ENCODE measurements at places on chromosomes 11 and 22.

DNA sequence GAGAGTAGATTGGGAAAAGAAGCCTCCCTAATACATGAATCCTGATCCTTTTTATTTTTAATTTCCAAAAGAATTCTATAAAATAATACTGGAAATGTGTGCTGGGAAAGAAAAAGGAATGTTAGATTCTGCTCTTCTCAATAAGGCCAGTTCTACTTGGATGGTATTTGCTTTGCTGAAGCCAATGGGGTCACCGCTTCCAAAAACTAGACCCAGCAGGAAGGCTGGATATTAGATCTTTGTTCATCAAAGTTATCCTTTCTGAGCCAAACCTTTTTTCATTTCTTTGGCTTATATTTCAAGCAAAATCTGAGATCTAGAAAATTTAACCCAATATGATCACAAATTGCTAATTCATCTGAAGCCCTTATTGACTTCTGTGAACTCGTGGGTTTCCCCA lies 41.4 kb downstream of the SCUBE2 start:
- DNase-seq, result no peak

DNA sequence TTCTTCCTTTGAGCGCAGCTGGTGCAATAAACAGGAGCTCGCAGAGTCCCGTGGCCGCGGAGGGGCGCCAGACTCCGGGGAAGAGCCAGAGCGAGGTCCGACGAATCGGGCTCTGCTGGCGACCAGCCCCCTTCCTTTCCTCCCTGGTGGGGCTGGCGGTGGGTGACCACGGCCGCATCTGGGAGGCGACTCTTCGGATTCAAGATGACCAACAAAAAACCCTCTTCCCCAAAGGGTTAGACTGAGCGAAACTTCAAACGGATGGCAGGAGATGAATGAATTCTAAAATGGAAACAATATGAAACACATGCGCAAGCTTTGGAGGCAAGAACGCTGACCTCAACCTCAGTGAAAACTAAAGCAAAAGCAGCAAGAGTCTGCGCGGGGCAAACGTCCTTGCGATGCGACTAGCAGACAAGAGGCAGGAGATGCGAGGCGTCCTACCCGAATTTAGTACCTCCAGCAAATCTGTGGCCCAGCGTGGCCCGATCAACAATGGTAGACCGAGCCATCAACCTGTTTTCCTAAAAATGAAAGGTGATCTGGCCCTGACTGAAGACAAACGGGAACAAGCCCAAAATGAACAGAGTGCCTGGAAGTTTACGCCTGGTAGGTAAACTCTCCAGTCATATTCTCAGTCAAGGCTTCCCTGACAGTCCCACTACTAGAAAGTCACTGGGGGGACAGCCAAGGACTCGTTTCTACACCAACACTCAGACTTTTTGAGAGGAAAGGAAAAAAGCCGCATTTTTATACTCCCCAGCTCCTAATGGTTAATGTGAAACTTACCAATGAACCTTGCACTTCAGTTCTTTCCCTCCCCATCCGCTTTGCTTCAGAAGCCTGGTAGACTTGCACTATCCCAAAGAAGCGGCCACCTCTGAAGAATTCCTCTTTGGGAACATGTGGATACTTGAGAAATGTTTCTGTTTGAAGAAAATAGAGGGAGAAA lies 11.6 kb downstream of the MMP3 start:
- DNase-seq, result peak; percentile 11

GRCh38 chr22:19710769-19711106 lies 3.6 kb upstream of the SEPTIN5 start:
- DNase-seq, result no peak

- DNase-seq, result peak; percentile 43
These were observed 27.6 kb upstream of the TOLLIP start for GRCh38 chr11:1336836-1337646.

DNA sequence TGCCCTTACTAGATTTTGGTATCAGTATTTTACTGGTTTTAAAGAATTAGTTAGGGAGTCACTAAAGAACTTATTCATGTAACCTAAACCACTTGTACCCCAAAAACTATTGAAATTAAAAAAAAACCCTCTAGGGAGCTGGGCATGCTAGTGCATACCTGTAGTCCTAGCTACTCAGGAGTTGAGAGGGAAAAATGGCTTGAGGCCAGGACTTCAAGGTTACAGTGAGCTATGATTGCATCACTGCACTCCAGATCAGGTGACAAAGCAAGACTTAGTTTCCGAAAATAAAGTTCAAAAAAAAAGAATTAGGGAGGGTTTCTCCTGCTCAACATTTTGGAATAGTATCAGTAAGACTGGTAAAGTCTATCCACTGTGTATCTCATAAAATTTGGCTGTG lies 364.4 kb upstream of the LUZP2 start:
- DNase-seq, result no peak

DNA sequence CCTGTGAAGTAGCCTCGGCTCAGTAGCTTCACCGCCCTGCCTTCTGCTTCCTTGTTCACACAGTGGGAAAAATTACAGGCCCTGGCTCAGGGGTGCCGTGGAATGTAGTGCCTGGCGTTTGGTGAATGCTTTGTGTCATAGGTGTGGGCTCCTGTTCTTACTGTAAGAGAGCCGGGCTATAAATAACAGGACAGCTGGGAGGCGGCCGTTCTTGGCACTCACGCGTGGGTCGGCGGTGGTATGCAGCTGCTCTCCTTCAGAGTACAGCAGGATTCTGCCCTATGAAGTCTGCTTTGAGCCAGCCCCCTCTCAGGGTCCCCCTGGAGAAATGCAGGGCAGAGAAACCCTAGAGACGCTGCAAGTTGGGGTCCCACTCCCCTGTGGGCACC lies 84.2 kb downstream of the CTTN start:
- DNase-seq, result no peak

DNA sequence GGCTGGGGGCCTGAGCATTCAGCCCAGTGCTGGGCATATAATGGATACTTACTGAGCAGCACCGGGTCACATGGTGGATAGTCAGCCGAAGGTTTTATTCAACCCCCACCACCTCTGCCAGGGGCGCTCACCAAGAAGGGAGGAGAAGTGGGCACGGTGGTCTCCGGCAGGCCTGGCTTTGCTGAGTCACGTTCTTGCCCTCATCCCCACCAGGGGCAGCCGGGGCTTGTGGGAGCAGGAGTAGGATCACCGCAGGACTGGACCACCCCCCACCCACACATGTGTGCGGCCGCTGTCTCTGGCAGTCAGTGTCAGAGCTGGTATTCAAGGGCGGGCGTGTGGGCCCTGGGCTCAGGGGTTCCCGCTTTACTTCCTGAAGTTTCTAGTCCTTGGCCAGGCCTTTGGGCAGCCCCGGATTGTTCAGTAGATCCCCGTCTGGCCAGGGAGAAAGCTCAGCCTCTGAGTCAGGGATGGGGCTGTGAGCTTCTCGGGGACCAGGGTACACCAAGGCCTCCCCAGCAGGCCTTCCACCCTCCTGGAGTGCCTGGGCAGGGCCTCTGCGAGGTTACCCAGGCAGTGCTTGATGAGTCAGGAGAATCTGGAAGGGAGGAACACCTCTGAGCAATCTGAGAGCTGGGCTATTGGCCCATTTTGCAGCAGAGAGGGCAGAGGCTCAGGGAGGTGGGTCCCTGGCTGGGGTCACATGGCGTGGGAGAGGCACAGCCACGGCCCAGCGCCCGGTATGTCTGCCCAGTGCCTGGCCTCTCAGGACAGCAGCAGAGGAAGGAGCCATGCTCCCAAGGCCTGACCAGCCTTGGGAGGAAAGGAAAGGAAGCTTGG lies 60.6 kb downstream of the RTL6 start:
- no peak for DNase-seq

GRCh38 chr11:83056204-83056603 lies 15.5 kb downstream of the RAB30 start:
- no peak for DNase-seq

DNA sequence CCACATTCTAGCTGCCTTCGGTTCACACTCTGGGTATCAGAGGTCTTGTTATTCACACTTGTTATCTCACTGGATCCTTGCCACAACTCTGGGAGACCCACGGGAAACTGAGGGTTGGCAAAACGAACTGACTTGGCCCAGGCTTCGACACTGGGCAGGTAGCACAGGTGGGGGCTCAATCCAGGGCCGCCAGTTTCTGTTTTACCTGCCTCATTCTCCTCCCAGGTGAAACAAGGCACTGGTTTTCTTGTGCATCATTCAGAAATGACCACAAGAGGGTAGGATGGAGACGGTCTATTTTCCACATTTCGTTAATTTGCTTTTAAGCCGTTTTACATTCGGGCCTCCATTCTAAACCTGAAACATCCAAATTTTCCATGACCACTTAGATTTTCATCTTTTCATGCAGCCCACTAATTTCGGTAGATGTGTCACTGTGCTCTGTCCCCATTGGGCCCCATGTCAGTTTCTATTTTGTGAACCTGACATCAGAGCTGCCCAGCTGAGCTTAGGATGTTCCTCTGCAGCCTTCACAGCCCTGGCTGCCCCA lies 108.1 kb downstream of the KIAA1671 start:
- DNase-seq, result peak; percentile 57

- no peak for DNase-seq
These were observed 1.1 kb downstream of the FAT3 start for GRCh38 chr11:92225568-92226330.

DNA sequence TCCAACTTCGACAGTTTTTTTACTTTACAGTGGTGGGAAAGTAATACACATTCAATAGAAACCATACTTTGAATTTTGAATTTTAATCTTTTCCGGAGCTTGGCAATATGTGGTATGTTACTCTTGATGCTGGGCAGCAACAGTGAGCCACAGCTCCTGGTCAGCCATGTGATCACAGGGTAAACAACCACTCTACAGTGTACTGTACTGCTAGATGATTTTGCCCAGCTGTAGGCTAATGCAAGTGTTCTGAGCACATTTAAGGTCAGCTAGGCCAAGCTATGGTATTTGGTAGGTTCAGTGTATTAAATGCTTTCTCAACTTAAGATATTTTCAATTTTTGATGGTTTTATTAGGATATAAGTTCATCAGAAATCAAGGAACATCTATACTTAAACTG lies 48.7 kb upstream of the GRIK4 start:
- no peak for DNase-seq

GRCh38 chr11:64373598-64373974 lies 14.6 kb downstream of the RPS6KA4 start:
- no peak for DNase-seq

- DNase-seq, result no peak
These were observed 341.3 kb downstream of the AASDHPPT start for GRCh38 chr11:106418791-106419190.

DNA sequence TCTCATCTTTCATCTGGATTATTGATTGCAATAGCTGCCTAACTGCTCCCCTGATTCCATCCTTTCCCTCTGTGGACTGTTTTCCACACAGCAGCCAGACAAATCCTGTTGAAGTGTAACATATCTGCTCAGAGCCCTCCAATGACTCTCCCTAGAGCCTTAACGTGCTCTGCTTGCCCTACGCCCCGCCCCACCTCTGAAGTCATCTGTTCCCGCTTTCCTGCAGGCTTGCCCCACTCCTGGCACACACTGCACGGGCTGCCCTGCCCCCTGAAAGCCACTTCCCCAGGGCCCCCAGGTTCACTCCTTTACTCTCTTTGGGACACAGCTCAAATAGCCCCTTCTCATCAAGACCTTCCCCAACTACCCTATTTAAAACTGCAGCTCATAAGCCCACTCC lies 59.5 kb downstream of the NECTIN1 start:
- DNase-seq, result no peak

GRCh38 chr11:78100676-78101472 lies 21.2 kb upstream of the NDUFC2 start:
- no peak for DNase-seq

GRCh38 chr11:10823152-10823579 lies 14.4 kb upstream of the EIF4G2 start:
- no peak for DNase-seq

DNA sequence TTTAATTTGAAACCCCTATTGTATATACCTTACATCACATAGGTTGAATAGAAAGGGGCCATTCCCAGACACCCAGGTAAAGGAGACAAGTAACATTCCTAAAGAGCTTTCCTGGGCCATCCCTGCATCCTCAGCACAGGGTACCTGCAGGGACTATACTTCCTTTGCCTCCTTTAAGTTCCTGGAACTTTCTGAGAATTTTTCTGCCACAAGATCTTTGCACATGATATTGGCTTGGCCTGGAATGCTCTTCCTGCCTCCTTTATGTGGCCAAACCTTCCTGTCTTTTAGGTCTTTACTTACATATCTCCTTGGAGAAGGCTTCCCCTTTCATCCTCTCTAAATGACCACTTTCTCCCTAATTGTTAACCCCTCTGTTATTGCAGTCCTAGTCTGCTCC lies 7.9 kb upstream of the AMOTL1 start:
- no peak for DNase-seq

DNA sequence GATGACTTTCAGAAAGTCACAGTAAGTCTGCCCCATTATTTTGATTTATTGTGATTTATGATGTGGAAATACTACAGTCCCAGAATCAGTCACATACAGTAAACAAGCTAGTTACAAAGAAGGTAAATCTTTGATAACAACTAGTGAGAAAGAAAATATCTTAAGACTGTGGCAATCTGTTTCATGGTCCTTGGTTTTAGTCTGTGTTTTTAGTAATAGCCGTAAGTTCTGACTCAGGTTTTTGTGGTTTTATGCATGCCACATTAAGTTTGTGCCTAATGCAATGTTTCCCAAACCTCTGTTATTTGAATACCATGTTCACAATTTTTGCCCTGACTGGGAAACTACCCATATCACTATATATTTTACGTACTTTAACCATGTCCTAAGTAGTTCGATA lies 6.7 kb downstream of the CEP295 start:
- no peak for DNase-seq

DNA sequence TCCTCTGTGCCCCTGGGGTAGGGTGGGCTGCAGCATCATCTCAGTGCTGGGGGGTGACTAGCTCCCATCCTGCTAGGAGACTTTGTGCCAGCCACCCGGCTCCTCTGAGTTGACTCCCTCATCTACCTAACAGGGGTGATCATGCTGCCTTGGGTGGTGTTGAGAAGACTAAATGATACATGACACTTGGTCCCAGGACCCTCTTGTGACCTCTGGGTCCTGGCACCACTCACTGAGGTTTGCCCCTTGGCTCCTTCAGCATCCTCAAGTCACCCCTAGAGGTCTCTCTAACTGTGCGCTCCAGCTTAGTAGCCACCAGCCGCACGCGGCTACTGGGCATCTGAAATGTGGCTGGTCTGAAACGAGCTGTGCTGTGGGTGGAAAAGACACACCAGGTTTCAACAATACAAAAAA lies 72.1 kb downstream of the LRRC32 start:
- DNase-seq, result peak; percentile 62

- no peak for DNase-seq
These were observed 623.6 kb downstream of the BRD1 start for GRCh38 chr22:49203859-49204598.

DNA sequence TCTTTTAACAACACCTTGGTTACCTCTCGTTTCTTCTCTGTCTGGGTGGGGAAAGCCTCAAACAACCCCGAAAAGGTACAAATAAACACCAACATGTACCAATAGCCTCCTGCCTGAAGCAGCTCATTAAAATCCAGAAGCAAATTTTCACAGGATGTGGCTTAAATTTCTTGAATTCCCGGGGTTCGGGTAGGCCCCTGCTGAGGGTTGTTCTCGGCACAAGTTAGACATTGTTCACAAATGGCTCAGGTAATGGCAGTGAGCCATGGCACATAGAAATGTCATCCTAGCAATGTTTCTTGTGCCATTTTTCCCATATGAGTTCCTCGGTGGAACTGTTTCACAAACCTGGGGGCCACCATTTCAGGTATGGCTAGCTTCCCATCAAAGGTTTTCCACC lies 19.7 kb upstream of the GLYATL1 start:
- DNase-seq, result no peak

GRCh38 chr22:24424001-24424900 lies 3.1 kb upstream of the ADORA2A start:
- DNase-seq, result peak; percentile 62

- no peak for DNase-seq
These were observed 11.2 kb downstream of the GAL start for GRCh38 chr11:68695531-68695930.

- peak; percentile 62 for DNase-seq
These were observed 1.7 kb downstream of the SBF1 start for GRCh38 chr22:50473088-50473487.
